ENCODE measurements at places on chromosomes 2 and 18.

DNA sequence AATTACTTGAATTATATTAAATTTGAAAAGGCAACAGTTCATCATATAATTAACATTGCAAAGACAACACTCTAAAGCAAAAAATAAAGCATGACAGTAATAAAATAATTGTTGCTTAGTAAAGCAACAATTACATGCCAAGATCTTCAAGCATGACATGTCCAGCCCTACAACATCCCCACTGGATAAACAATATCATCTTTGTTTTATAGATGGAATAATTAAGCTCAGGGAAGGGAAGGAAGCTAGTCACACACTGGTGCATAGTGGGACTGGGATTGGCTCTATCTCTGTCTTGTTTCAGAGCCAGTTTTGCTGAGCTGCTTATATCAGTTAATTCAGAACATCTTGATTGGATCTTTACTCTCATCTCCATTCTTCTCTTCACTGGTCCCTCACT lies 49.9 kb upstream of the PARD3B start:
- DNase-seq = no peak

GRCh38 chr2:24354395-24354794 lies 5.9 kb downstream of the ITSN2 start:
- no peak for DNase-seq

- no peak for DNase-seq
Measured at GRCh38 chr18:9466846-9467245, 8.5 kb upstream of the RALBP1 start.

- DNase-seq = no peak
Measured at GRCh38 chr2:95041060-95041823, 15.7 kb downstream of the MAL start.

GRCh38 chr2:59254279-59254678 lies 1013.2 kb upstream of the FANCL start:
- no peak for DNase-seq

DNA sequence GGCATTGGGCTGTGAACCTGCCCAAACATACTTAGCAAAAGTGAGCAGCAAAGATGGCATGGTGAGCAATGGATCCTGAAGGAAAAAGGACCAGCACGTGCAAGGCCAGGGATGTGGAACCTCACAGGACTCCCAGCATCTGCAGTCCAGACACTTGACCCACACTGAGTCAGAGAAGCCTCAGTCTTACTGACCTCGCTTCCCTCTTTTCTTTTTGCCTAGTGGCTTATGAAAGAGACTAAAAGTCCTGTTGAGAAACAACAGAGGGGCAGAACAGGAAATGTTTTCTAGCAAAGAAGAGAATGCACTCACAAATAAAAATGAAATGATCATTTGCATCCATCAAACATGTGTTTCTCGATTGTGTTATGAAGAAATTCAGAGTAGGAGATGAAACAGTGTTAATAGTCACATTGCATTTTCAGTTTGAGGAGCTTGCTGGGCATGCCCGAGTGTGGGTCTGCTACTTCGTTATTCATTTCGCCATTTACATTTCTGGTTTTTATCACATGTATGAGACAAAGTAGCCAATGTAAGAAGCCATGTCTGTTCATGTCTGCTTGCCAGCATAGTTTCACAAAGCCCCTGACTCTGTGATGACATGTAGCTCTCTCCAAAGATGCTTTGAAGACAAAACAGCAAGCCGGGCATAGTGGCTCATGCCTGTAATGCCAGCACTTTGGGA lies 118.4 kb downstream of the INO80D start:
- DNase-seq = no peak

- no peak for DNase-seq
Measured at GRCh38 chr2:57906152-57906732, 140.4 kb upstream of the VRK2 start.

DNA sequence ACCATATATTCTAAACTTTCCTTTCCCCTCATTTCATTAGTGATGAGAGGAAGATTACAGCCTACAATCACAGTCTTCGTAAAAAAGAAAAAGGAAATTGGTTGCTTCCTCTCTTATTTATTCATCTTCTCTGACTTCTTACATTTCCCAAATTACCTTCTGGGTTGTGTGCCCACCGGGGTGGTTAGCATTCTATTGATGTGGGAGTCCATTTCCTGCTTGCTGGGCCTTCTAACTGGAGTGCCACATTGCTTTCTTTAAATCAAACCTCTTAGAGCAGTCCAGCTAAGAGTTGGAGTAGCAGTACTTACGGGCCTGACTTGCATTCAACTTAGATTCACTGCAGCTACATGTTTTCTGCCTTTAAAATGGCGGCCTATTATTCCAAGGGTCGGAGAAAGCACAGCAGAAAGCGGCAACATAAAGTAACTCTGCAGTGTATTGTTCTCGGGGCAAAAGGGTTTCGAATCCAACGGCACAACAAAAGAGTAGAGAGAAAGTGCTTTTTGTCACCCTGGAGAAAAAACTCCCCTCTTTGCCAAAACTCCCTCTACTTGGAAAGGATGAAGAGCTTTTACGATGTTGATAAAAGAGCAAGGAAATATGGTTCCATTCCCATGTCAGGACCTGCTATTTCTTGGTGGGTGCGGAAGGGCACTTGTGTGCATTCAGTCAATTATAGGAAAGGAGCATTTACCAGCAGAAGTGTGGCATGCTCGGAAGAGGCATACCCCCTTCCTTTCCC lies 110.6 kb upstream of the DLX2 start:
- DNase-seq = no peak

DNA sequence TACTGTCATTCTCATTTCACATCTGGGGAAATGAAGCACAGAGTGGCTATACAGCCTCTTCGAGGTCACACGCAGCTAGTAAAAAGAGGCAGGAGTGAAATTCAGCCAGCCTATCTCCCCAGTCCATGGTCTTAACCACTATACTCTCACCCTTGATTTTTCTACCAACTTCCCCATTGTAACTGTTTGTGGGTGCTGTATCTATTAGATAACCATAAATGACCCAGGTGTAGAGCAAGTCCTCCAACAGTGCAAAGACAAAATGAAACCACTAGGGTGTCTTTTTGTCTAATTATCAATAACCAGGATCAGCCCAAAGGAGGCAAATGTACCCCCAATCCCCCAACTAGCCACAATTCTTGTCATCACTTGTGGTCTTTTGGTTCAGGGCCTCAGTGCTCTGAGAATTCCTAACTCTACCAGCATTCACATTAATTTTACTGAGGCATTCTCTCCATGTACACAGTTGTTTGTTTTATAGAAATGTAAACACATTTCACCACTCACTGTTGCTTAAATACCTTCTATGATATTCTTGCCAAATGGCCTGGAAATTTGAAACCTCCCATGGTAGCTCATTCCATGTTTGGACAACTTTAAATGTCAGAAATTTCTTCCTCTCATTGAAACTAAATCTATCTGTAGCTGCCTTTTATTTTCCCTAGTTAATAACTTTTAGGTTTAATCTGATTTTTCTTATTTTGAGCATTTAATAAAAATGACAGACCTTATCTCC lies 58.7 kb downstream of the SLC40A1 start:
- DNase-seq = no peak

- DNase-seq = no peak
Measured at GRCh38 chr2:27042985-27043634, 8.4 kb upstream of the AGBL5 start.

DNA sequence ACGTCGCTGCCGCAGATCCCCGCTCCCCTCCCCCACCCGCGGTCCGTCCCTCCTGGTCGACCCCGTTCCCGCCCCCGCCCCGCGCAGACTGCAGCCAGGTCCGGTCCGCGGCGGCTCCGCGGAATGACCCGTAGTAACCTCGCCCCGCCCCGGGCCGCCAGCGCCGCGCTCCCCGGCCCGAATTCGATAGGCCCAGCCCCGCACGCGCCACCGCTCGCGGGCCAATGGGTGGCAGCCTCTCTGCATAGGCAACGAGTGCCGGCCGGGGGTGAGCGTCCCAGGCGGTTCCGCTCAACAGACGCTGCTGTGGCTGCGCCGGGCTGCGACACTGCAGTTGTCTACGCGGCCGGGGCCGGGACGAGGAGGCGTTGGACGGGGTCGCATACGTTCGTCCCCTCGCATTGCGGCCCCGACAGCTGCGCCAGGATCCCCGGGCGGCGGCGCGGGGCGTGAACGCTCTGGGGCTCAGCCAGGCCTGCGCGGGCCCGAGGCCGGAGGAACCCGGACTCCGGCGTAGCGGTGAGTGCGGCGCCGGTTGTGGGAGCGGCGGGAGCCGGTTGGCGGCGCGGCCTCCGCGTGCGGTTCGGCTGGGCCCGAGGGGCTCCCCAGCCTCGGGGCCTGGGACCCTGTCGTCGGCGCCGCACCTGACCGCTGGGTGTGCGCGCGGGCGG lies at the start of gene ACSL3:
TSS of gene ACSL3 (plus strand) at position 297 of the 671 bp plus-strand sequence. CDS start 47,737 bp downstream, outside the sequence.
- peak; percentile 83 for DNase-seq

- no peak for DNase-seq
Measured at GRCh38 chr18:77073336-77074093, 59.1 kb downstream of the MBP start.

DNA sequence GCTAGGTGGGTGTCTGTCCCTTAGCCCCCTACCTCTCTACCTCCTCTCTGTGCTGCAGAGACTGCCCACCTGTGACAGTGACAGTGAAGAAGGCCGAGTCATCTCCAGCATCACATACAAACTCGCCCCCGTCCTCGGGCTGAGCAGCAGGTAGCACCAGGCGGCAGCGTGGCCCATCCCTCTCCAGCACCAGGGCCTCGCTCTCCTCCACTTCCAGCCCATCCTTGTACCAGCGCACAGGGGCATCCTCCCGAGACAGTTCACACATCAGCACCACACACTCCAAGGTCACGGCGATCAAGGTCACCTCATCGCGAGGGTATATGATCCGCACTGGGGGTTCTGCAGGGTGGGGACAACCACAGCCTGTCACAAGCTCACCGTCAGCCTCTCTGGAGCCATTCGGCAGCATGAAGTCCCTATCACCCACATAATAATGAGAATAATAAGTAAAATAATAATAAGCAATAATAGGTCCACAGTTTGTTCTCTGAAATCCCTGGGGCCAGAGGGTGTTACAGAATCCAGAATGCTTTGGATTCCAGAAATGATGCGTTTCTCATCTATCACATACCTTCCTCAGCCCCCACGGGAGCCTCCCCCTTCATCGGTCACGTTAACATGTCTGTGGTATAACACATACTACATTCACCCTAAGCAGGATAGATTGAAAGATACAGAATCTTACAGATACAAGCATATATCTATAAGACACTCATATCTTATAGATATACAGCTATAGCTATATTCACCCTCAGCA lies 12.0 kb downstream of the OBSL1 start:
- no peak for DNase-seq

DNA sequence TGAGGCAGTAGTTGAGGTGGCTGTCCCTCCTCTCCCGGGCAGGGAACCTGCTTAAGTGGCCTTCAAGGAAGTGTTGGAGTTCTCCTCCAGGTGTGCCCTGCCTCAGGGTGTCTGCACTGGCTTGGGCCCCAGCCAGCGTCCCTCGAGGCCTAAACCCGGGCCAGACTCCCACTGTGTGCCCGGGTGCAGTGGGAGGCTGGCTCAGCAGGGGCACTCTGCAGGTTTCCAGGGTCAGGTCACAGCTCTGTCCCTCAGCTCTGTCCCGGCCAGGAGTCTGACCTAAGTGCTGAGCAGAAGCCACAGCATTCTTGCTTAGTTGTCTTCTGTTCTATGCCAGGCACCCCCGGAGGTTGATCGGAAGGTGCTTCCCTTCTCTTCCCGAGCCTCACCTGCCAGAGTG lies 69.0 kb upstream of the OTOS start:
- no peak for DNase-seq

DNA sequence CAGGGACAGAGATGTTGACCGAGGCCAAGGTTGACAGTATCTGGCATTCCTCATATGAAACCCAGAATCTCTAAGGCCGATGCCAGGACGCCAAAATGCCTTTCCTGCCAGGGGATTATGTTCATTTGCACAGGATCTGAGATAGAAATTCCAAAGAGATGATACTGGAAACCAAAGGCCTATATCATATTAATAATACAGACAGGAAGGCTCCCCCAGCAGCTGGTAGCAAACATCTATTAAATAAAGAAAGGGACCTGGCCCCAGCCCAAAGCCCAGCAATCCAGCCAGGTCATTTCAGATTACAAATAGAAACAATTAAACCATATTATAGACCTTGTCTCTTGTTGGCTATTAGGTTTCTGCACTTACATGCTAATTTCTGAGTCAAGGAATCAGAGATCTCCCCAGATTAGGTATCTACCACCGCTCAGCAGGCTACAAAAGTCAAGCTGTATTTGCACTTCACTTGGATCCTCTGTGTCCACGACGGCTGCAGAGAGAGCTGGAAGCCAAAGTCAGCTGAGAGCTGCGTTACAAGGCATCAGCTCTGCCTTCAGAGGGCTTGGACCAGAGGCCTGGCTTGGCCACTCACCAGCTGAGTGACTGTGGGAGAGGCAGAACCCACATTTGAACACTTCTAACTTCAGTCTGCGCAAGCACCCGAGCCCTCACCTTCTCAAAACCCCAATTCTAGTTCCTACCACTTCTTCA lies 269.3 kb upstream of the SIX2 start:
- no peak for DNase-seq

GRCh38 chr2:179059026-179059700 lies 9.2 kb upstream of the CCDC141 start:
- no peak for DNase-seq

- DNase-seq = no peak
Measured at GRCh38 chr2:222903234-222904220, 42.7 kb downstream of the ACSL3 start.

DNA sequence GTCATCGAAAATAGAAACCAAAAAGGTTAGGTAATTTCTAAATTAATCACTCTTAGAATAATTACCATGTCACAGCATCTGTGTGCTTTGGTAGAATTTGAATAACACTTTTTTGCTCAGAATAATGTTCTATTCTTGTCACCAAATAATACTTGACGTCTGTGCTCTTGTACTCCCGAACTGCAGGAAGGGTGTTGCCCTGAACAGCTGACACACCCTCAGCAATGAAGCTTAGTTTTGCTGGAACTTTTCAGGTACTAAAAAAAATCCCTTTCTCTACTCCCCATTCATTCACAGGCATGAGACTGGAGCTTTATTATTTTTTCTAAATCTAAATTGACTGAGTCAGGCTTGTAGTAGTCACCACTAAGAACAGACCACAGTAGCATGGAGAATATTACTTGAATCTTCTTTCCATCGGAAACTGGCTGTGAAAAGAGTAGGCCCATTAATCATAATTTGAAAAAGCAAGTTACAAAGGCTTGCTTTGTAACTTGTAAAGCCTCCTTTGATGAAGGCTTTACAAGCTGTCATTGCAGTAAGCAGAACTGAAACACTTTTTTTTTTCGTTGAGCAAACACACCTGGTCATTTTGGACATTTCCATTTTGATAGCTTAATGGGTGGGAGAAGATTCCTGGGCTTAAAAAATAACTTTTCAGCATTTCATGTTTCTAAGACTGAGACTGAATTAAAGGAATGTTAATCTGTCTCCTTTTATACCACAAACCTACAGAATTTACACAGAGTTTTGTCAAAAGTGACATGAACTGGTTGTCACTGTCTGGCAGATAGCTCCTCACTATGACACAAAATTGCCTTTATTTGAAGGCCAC lies 70.3 kb upstream of the PELI1 start:
- DNase-seq = no peak

GRCh38 chr18:76953156-76953555 lies 130.8 kb downstream of the ZNF236 start:
- DNase-seq = no peak

GRCh38 chr18:62407660-62408059 lies 82.5 kb downstream of the TNFRSF11A start:
- no peak for DNase-seq

Measured in stimulated activated CD8-positive, alpha-beta memory T cell treated with anti-CD3 and anti-CD28 coated beads, Interleukin-2, amount 100 ng/mL, for 1 hour (primary cell).